Sciatic nerve (tissue), 2 donors: ENCODE measurements at places on chromosomes 6 and 20. TPM values are rescaled to one million over a fixed set of nuclear protein-coding genes. Genes with fewer than 3 reads are reported as not detected.

Gene LY6G6D
- not detected for total RNA-seq

Gene BCAS1
- total RNA-seq = 117 TPM

Gene PDE7B
- 13.3 TPM for total RNA-seq

Gene PRKN
- total RNA-seq = 15.9 TPM

Gene HFE
- total RNA-seq = 13.9 TPM

Gene OVOL2
- total RNA-seq = not detected

Gene CCN2
- total RNA-seq = 176 TPM

Gene SIRPD
- total RNA-seq = not detected

Gene TTK
- 0.80 TPM for total RNA-seq

Gene ECHDC1
- total RNA-seq = 62.0 TPM

Gene KIAA0408
- 45.3 TPM for total RNA-seq

Gene CLPSL1
- not detected for total RNA-seq

Gene DOK5
- 13.6 TPM for total RNA-seq

Gene RNF182
- 0.49 TPM for total RNA-seq

Gene SLA2
- 0.49 TPM for total RNA-seq

Gene MCCD1
- not detected for total RNA-seq

Gene BMP7
- 17.3 TPM for total RNA-seq

Gene TNNC2
- total RNA-seq = 0.89 TPM

Gene TMC2
- 0.22 TPM for total RNA-seq

Gene MYB
- 0.22 TPM for total RNA-seq

Gene BANF2
- total RNA-seq = not detected

Gene KCNK5
- 15.6 TPM for total RNA-seq

Gene ENPP4
- total RNA-seq = 22.0 TPM

Gene SLC22A2
- not detected for total RNA-seq

Gene SEMG1
- total RNA-seq = not detected

Gene TAGAP
- 8.0 TPM for total RNA-seq

Gene TRIM31
- not detected for total RNA-seq

Gene AIF1
- 50.6 TPM for total RNA-seq

Gene CST4
- not detected for total RNA-seq
